ENCODE measurements at places on chromosomes 7 and 10.

GRCh38 chr7:1329966-1330800 lies 97.5 kb downstream of the UNCX start:
- H3K4me1 ChIP-seq, result no peaks in the 10 kb centered on the region
- no peak overlapping the region for H3K27ac ChIP-seq
- no peak overlapping the region for H3K4me3 ChIP-seq

DNA sequence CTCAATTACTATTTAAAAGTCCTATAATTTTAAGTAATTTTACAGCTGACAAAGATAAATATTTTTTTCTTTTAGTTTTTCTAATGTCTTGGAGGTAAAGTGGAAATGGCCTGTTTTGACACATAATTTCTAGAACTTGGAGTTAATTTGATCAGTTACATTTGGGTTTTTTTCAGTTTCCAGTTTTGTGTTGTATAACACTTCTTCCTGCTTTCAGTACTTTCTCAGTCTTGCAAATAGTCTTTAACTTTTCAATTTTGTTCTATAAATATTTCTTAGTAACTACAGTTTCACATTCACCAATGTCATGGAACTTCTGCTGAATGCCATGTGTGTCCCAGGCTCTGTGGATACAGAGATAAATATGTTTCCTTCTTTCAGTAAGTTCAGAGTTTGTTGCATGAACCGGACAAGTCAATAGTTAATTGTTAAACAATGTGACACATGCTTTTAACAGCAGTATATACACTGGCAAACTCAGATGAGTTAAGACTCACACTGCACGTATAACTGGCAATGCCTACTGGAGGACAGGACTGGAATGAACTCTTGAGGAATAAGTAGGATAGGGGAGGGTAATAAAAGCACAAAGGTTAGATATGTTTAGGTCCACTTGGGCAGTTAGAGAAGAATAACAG lies 4.6 kb downstream of the SHOC2 start:
- H3K36me3 ChIP-seq, result no peaks in the 10 kb centered on the region
- no peak for DNase-seq
- H3K4me3 ChIP-seq, result no peak overlapping the region
- no peaks in the 10 kb centered on the region for H3K27me3 ChIP-seq
- H3K27ac ChIP-seq, result no peak overlapping the region
- peaks cover 23% of the 10 kb centered on the region for H3K4me1 ChIP-seq

GRCh38 chr7:53001221-53001620 lies 34.2 kb upstream of the POM121L12 start:
- H3K4me1 ChIP-seq, result no peaks in the 10 kb centered on the region
- H3K36me3 ChIP-seq, result no peaks in the 10 kb centered on the region
- no peak overlapping the region for H3K27ac ChIP-seq
- no peaks in the 10 kb centered on the region for H3K27me3 ChIP-seq
- no peak overlapping the region for H3K4me3 ChIP-seq

GRCh38 chr7:135519233-135519688 lies 9.4 kb upstream of the CNOT4 start:
- H3K27me3 ChIP-seq, result no peaks in the 10 kb centered on the region
- H3K36me3 ChIP-seq, result no peaks in the 10 kb centered on the region
- no peak for DNase-seq
- no peaks in the 10 kb centered on the region for H3K4me1 ChIP-seq
- H3K27ac ChIP-seq, result no peak overlapping the region
- H3K4me3 ChIP-seq, result no peak overlapping the region

GRCh38 chr7:105141068-105141467 lies 127.1 kb downstream of the KMT2E start:
- no peak for DNase-seq
- no peaks in the 10 kb centered on the region for H3K36me3 ChIP-seq
- H3K4me3 ChIP-seq, result no peak overlapping the region
- H3K4me1 ChIP-seq, result peaks cover 8% of the 10 kb centered on the region

DNA sequence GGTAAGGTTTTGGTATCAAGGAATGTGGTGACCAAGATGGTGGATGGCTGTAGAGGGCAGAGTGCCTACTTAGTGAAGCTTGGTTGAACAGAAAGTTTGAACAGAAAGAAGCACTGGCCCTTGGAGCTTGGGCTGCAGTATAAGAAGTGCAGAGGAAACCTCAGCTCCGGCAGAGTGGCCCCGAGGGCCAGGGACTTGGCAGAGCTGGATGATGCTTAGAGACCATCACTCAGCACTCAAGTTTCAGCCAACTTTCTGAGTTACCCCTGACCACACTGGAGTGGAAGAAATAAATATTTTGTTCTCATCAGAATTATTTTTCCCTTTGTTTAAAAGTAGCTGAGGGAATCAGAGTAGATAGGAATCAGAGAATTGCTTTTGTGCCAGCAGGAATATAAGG lies 336.7 kb downstream of the C7orf25 start:
- no peak overlapping the region for H3K27ac ChIP-seq
- no peak for DNase-seq
- no peaks in the 10 kb centered on the region for H3K4me1 ChIP-seq
- H3K36me3 ChIP-seq, result no peaks in the 10 kb centered on the region
- no peak overlapping the region for H3K4me3 ChIP-seq

- no peaks in the 10 kb centered on the region for H3K36me3 ChIP-seq
- H3K4me3 ChIP-seq, result no peak overlapping the region
- H3K27ac ChIP-seq, result no peak overlapping the region
- peak; percentile 20 for DNase-seq
- H3K27me3 ChIP-seq, result no peaks in the 10 kb centered on the region
- H3K4me1 ChIP-seq, result peaks cover 5% of the 10 kb centered on the region
Measured at GRCh38 chr10:62527019-62527827, 153.1 kb downstream of the ZNF365 start.

DNA sequence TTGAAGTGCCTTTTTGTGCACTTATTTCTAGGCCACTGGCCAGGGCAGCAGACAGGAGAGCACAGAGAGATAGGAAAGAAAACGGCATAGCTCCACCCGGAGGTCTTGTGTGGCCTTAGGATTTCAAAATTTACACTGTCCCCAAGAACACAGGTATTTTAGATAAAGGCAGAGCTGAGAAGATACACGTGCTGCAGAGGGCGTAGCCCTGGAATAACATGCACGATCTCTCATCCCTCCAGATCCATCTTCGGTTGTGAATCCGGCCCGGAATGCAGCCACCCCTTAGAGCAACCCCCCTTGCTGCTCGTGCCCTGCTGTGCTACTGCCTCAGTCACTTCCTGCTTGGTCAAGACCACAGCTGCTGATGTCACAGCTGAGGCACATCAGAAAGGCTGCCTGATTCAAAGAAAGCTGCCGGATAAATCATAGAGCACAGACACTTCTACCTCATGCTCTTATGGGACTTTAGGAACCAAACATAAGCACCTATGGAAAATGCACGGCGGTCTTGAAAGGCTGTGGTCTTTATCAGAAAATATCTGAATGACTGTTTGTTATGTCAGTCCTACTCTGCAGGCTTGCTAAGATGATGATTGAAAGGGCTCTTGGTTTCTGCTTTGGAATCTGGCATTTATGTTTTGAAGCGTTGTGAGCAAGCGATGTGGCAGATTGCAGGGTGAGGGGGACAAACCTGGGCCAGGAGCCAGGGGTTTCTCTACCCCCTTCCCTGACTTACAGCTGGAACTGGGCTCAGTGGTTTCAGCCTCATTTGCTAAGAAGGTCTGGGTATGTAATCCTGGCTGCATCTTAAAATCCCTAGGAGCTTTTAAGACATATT lies 152.0 kb downstream of the SVIL start:
- peak; percentile 45 for DNase-seq
- no peak overlapping the region for H3K27ac ChIP-seq
- no peaks in the 10 kb centered on the region for H3K27me3 ChIP-seq

DNA sequence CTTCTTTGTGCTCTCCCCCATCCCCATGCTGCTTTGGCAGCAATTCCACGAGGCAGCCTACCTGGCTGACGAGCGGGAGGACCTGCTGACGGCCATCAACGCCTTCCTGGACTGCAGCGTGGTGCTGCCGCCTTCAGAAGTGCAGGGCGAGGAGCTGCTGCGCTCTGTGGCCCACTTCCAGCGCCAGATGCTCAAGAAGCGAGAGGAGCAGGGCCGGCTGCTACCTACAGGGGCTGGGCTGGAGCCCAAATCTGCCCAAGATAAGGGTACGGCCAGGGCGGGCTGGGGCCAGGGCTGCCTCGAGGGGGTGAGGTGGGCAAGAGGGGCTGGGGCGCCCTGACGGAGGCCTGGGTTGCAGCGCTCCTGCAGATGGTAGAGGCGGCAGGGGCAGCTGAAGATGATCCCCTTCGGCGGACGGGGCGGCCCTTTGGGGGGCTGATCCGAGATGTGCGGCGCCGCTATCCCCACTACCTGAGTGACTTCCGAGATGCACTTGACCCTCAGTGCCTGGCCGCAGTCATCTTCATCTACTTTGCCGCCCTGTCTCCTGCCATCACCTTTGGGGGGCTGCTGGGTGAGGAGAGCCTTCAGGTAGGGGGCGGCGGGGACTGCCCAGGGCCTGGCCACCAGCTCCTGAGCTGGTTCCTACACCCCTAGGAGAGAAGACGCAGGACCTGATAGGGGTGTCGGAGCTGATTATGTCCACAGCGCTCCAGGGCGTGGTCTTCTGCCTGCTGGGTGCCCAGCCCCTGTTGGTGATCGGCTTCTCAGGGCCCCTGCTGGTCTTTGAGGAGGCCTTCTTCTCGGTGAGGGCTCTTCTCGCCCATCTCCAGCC lies 9.4 kb downstream of the FASTK start:
- no peak overlapping the region for H3K4me3 ChIP-seq
- no peaks in the 10 kb centered on the region for H3K4me1 ChIP-seq
- DNase-seq, result no peak

GRCh38 chr10:24790073-24790472 lies 66.4 kb upstream of the ARHGAP21 start:
- H3K27me3 ChIP-seq, result no peaks in the 10 kb centered on the region
- H3K4me3 ChIP-seq, result no peak overlapping the region
- no peak for DNase-seq
- no peaks in the 10 kb centered on the region for H3K36me3 ChIP-seq
- H3K4me1 ChIP-seq, result no peaks in the 10 kb centered on the region
- no peak overlapping the region for H3K27ac ChIP-seq

DNA sequence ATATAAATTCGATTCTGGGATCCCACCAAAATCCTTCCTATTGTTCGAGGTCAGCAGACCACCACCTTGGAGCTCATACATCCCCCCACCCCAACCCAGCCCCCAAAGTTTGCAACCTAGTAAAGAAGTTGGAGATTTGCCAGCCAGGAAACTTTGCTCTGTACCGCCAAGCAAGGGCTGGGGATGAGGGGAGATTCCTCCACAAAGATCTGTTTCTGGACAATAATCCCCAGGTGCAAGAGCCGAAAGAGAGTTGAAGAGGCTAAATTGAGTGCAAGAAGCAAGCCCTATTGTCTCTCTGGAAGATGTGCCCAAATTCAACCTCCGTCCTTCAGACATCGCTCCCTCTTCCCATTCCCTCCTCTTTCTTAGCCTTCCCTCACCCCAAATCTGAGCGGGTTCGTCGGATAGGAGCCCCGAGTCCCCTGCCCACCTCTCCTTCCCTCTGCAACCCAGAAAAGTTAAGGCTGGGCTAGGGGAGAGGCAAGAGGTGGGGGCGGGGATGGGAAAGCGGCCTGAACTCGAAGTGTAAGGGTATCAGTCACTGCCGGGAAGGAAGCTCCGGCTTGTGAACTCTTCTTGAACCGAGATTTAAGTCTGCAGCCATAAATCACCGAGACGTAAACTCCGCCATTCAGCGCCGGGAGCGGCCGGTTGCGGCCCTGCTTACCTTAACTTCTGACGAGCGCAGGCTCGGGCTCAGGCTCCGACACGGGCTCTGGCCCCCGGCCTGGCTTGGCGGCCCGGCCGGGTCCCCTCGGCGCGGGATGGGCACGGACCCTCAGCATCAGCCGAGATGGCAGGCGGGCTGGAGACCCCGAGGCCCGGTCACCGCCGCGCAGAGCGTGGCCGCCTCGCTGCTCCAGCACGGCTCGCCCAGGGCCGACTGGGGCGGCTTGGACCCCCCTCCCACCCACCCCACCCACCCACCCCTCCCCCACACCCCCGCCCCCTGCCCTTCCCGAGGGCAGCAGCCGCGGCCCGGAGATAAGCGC lies 10.8 kb upstream of the HOXA2 start:
- H3K4me3 ChIP-seq, result no peak overlapping the region
- H3K27ac ChIP-seq, result no peak overlapping the region
- no peaks in the 10 kb centered on the region for H3K4me1 ChIP-seq
- no peaks in the 10 kb centered on the region for H3K27me3 ChIP-seq

DNA sequence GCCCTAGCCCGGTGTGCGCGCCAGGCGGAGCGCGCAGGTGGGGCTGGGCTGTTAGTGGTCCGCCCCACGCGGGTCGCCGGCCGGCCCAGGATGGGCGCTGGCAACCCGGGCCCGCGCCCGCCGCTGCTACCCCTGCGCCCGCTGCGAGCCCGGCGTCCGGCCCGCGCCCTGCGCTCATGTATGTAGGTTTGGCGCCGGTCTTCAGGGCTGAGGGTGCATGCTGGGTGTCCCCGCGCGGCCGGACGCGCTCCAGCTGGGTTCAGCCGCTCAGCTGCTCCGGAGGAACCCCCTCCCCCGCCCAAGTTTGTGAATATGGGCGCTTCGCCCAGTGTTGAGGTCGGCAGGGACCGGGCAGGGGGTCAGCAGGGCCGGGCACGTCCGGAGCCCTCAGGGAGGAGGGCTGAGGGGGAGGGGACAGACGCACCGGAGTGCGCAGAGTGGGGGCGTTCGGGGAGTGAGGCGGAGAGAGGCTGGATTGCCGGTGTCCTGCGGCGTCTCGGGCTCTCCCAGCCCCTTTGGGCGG lies 559 bp downstream of the VWC2 start:
- H3K36me3 ChIP-seq, result no peaks in the 10 kb centered on the region
- H3K4me1 ChIP-seq, result no peaks in the 10 kb centered on the region
- H3K27ac ChIP-seq, result no peak overlapping the region
- H3K4me3 ChIP-seq, result peak overlapping the region; percentile 56
- H3K27me3 ChIP-seq, result no peaks in the 10 kb centered on the region
- DNase-seq, result no peak

- no peak overlapping the region for H3K27ac ChIP-seq
- no peaks in the 10 kb centered on the region for H3K36me3 ChIP-seq
- no peak for DNase-seq
- H3K4me3 ChIP-seq, result no peak overlapping the region
- no peaks in the 10 kb centered on the region for H3K27me3 ChIP-seq
Measured at GRCh38 chr7:88034083-88034695, 100.1 kb downstream of the ADAM22 start.

DNA sequence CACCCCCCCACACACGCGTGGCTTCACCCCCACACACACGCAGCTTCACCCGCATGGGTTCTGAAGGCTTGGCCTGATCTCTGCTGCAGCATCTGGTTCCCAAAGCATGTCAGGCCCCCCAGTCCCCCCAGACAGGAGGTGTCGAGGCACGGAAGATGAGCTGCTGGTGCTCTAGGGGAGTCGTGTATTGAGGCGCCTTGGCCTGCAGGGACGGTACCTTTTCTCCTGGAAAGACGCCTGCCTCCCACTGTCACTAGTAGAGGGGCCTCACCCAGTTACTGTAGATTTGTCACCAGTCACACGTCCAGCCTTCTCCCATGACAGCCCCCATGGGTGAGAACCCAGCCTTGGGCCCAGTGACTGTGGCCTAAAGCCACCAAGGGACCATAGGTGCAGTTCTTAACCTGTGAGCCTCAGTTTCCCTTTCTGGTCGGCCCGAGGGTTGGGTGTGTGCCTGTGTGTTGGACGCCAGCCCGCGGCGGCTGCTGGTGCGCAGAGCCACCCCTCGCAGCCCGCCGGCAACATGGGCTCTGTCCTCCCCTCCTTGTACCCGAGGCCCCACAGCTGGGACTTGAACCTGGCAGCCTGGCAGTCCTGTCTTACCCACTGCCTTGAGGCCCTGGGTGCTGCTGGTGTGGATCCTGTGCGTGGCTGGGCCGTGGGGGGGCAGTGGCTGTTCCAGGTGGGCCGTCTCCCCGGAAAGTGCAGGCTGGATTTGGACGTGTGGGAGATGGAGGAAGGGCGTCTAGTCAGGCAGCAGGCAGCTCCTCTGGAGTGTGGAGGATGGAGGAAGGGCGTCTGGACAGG lies 81.7 kb downstream of the NKX6-2 start:
- DNase-seq, result no peak
- no peak overlapping the region for H3K27ac ChIP-seq
- H3K4me1 ChIP-seq, result peaks cover 9% of the 10 kb centered on the region
- H3K36me3 ChIP-seq, result no peaks in the 10 kb centered on the region
- no peaks in the 10 kb centered on the region for H3K27me3 ChIP-seq
